ENCODE measurements at places on chromosomes 1 and 21.

- DNase-seq: peak; percentile 74
These were observed 4.0 kb downstream of the FAAP20 start for GRCh38 chr1:2190491-2190976.

- DNase-seq: no peak
These were observed 104.9 kb downstream of the TENT5C start for GRCh38 chr1:117710710-117711109.

DNA sequence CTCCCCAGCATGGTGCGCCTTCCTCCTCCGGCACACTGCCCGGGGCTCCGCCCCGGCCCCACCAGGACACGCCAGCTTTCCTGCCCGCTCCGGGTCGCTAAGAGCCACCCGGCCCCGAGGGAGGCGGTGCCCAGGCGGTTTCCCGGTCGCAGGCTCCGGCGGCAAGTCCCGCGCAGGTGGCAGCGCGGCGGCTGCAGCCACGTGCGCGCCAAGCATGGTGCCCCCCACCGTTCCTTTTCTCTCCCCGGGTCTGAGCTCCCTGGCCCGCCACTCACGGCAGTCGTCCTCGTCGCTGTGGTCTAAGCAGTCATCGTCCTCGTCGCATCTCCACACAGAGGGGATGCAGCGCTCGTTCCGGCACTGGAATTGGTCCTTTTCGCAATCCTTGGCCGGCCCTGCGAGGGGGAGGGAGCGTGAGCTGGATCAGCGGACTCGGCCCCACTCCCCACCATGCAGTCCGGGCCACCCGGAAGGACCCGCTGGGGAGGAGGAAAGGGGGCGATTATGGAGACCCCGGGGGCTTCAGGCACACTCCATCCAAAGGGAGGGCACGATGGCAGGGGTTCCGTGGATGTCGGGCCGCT is 1.2 kb downstream of the LRP8 start:
- peak; percentile 68 for DNase-seq

- DNase-seq: no peak
These were observed 50.0 kb upstream of the SYT6 start for GRCh38 chr1:114203595-114204128.

- DNase-seq: no peak
These were observed 8.6 kb upstream of the CHI3L2 start for GRCh38 chr1:111218701-111219556.

DNA sequence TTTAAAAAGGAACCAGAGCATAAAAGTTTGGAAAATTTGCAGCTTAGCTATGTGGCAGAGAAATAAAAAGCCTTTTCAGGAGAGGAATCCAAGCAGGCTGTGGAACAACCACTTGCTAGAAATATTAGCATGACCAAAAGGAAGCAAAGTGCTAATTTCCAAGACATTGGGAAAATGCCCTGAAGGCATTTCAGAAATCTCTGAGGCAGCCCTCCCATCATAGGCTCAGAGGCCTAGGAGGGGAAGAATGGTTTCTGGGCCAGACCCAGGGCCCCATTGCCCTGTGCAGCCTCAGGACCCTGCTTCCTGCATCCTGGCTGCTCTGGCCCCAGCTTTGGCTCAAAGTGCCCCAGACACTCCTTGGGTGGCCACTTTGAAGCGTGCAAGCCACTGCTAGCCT is 56.8 kb downstream of the TENT5C start:
- no peak for DNase-seq

- DNase-seq: no peak
These were observed 19.2 kb downstream of the SLC9A1 start for GRCh38 chr1:27135541-27136235.

Data from Right ventricle myocardium inferior (tissue), 1 donor.